ENCODE measurements at places on chromosomes 3 and 15.

GRCh38 chr3:116841003-116841735 is 131.6 kb downstream of the TUSC7 start:
- DNase-seq: no peak

DNA sequence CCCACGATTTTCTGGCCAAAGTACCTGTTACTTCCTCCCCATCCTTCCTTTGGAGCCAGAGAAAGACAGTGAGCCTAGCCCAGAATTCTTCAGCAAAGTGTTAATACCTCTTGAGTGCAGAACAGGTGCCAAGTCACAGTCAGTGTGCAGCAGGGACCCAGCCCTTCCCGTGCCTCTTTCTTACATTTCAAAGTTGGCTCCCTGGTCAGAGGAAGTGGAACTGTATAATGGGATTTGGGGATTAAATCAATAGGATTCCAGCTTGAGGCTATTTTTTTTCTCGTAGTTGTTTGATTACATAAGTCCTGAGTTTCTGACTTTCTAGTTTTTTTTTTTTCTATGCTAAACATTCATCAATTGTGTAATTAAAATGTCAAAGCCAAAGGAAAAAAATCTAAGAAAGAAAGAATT is 52.6 kb upstream of the ABHD10 start:
- no peak for DNase-seq

DNA sequence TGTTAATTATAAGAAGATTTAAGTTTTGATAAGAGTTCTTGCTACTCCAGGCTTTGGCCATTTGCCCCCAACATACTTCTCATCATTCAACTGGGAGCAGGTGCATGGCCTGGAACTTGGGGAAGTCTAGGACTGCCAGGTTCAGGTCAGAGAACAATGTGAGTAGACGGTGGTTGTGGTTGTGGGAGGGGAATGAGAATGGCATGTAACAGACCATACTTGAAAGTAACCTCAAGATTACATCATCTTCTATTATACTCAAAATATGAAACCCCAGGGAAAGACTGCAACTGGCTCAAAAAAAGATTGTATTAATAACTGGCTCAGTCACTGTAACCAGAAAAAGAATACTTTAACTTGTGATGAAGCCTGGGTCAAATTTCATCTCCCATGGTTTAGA is 364.9 kb upstream of the DPPA4 start:
- DNase-seq: no peak

DNA sequence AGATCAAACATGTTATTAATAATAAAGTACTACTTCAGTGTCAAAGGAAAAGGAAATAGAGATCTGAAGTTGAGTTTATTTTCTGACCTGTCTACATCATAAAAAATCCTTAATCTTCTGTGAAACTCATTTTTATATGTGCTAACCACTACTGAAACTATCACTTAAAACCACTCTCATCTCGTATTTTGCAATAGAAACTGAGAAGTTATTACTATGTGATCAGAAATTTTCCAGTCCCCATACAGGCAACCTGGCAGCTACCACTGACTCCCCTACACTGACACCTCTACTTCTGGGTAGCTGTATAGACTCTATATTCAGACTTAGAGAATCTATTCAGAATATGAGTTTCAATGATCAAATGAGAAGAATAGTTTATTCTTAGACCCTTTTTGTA is 8.3 kb downstream of the HDGFL3 start:
- no peak for DNase-seq

- DNase-seq: no peak
These were observed 83.2 kb downstream of the MB21D2 start for GRCh38 chr3:192834428-192834827.

GRCh38 chr3:16147220-16147994 is 27.1 kb upstream of the GALNT15 start:
- DNase-seq: no peak

DNA sequence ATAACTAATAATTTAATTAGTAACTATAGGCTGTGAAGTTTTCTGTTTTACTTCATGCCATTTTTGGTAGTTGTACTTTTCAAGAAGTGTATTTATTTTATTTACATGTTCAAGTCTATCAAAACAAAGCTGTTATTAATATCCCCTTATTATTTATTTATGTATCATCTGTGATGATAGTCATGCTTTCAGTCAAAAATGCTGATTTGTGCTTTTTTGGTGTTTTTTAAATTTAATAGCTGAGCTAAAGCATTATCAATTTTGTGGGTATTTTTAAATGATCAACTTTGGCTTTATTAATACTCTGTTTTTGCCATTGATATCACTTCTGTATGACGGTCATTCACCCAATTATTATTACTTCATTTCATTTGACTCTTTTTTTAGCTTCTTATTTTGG is 1229.2 kb upstream of the CADM2 start:
- DNase-seq: no peak

DNA sequence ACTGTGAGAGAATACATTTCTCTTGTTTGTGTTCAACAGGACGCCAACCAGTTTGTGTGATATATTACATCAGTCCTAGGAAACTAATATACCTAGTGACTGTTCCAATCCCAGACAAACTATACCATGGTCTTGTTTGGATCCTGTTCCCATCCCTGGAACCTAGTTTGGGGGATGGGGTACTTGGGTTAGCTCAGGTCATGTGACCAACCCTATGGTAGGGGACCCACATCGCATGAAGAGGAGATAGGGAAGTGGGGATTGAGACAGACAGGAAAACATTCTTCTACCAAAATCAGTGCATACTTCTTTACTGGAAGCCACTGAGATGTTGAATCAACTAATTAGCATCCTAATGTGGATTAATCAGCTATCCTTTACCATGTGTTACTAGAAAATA is 146.1 kb downstream of the THSD4 start:
- no peak for DNase-seq

- no peak for DNase-seq
These were observed 219.0 kb upstream of the PROK2 start for GRCh38 chr3:72003936-72004335.

GRCh38 chr15:90201944-90202375 is 830 bp downstream of the SEMA4B start:
- no peak for DNase-seq

- no peak for DNase-seq
These were observed 71.0 kb downstream of the ATP10A start for GRCh38 chr15:25792128-25792527.

DNA sequence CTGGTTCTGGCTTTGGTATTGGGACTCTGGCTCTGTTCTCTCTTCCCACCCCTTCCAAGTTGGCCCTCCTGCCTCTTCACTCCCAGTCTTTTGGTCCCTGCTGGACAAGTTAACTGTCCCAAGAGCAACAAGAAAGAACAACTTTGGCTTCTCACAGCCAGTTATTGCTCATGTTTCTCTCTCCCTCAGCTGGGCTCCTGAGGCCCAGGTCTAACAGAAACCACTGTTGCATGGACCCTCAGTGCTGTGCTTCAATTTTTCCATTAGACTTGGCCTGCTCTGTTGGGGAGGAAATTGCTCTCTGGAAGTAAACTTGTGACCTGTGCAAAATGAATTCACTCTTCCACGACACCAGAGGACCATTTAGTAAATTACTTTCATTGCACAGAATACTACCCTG is 64.5 kb downstream of the CHST2 start:
- DNase-seq: no peak

DNA sequence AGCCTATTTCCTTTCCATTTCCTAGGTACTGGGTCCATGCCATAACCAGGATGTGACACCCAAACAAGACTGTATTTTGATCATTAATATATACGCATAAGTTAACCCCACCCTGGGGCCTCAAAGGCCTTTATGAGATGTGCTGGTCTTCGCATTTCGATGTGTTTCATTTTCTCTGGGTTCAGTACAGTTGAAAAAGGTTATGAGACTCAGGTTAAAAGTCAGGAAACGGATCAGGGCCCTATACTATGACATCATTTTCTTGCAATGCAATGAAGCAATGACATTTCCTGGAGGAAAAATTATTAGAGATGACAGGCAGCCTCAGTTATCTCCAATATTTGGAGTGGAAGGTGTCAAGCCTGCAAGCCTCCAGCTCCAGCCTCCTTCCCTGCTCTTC is 31.7 kb downstream of the TMEM212 start:
- no peak for DNase-seq

Measured in stimulated activated CD4-positive, alpha-beta T cell treated with anti-CD3 and anti-CD28 coated beads, Interleukin-1b, Interleukin-23, amount 100 ng/mL, for 1 hour (primary cell).